Psoas muscle (tissue), 8 donors: ENCODE measurements at places on chromosomes 2 and 18.

- no peak for DNase-seq
- H3K4me3 ChIP-seq, result no peak overlapping the region
- no peaks in the 10 kb centered on the region for H3K27me3 ChIP-seq
- no peaks in the 10 kb centered on the region for H3K4me1 ChIP-seq
These were observed 266.8 kb downstream of the EN1 start for GRCh38 chr2:118580651-118581050.

GRCh38 chr2:38603402-38604290 lies 918 bp upstream of the HNRNPLL start:
- H3K4me1 ChIP-seq, result peaks cover 31% of the 10 kb centered on the region
- H3K36me3 ChIP-seq, result no peaks in the 10 kb centered on the region
- H3K27ac ChIP-seq, result peak overlapping the region; percentile 97
- peak overlapping the region; percentile 80 for H3K4me3 ChIP-seq
- no peaks in the 10 kb centered on the region for H3K27me3 ChIP-seq

DNA sequence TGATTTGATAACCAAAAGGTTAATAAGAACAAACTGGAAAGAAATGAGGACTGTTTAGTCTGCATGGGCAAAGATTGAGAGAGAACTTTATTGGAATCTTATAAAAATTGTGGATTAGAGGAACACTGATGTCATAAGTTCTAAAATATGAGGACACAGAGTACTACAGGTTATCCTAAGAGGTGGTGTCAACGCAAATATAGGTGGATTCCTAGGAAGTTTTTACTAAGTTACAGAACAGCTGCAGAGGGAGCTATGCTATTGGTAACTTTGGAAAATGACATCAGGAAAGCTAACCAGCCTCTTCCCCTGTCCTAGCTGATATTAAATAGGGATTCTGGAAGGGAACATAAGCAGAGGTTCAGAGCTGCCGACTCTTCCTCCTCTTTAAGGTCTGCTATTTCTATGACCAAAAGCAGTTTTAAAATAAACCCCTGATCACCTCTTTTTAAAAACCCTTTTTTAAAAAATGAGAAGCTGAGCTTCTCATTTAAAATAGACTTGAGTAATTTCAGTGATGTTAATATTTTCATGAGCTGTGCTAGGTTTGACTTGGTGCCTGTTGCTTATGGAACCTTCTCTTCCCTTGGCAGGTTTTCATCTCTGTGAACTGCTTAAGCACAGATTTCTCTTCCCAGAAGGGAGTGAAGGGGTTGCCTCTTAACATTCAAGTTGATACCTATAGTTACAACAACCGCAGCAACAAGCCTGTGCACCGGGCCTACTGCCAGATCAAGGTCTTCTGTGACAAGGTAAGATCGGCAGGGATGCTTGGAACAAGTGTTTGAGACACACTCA lies 34.2 kb downstream of the GRHL1 start:
- peaks cover 3% of the 10 kb centered on the region for H3K36me3 ChIP-seq
- H3K27me3 ChIP-seq, result no peaks in the 10 kb centered on the region
- no peak for DNase-seq
- peak overlapping the region; percentile 7 for H3K27ac ChIP-seq
- no peak overlapping the region for H3K4me3 ChIP-seq

- no peaks in the 10 kb centered on the region for H3K27me3 ChIP-seq
- DNase-seq, result peak; percentile 35
- H3K36me3 ChIP-seq, result no peaks in the 10 kb centered on the region
- H3K4me3 ChIP-seq, result no peak overlapping the region
- H3K4me1 ChIP-seq, result peaks cover 20% of the 10 kb centered on the region
- no peak overlapping the region for H3K27ac ChIP-seq
These were observed 23.7 kb downstream of the CRACDL start for GRCh38 chr2:98912221-98912851.

DNA sequence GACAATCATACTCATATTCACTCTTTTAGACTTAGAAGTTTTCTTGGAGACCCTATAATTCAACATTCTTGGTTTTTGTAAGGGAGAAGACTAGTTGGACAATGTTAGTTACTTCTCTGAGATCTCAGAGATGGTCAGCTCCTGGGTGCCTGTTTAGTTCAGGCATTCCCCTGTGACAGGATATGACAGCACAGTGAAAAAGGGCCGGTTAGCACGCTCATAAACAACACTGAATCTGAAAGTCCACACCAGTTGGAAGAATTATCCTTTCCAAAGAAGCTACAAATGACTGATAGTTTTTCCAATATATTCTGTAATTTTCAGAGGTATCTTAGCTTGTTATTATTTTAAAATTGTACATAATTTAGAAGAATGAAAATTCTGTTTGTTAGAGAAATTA lies 75.7 kb downstream of the ADAM23 start:
- no peak overlapping the region for H3K4me3 ChIP-seq
- H3K36me3 ChIP-seq, result no peaks in the 10 kb centered on the region
- DNase-seq, result no peak
- H3K4me1 ChIP-seq, result no peaks in the 10 kb centered on the region

- no peak for DNase-seq
- no peaks in the 10 kb centered on the region for H3K36me3 ChIP-seq
- no peak overlapping the region for H3K4me3 ChIP-seq
- H3K27me3 ChIP-seq, result no peaks in the 10 kb centered on the region
- H3K4me1 ChIP-seq, result no peaks in the 10 kb centered on the region
These were observed 83.9 kb upstream of the YWHAQ start for GRCh38 chr2:9714630-9715214.

DNA sequence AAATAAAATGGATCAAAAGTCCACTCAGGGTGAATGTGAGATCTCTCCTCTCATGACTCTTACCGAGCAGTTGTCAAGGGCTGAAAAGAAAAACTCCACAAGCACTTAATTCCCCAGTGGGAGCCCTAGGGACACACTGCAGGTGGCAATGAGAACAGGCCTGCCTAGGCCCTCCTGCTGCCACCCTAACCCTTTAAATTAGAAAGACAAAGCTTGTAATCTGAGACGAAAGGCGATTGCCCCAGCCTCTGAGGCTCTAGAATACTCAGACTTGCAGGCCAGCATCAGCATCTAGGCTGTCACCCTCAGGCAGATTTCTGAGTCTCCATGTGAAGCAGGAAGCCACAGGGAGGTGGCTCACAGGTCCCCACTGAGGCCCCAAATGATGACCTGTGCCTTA lies 457.0 kb upstream of the MYT1L start:
- no peak for DNase-seq
- H3K27ac ChIP-seq, result no peak overlapping the region
- H3K27me3 ChIP-seq, result no peaks in the 10 kb centered on the region
- no peak overlapping the region for H3K4me3 ChIP-seq
- H3K4me1 ChIP-seq, result no peaks in the 10 kb centered on the region

DNA sequence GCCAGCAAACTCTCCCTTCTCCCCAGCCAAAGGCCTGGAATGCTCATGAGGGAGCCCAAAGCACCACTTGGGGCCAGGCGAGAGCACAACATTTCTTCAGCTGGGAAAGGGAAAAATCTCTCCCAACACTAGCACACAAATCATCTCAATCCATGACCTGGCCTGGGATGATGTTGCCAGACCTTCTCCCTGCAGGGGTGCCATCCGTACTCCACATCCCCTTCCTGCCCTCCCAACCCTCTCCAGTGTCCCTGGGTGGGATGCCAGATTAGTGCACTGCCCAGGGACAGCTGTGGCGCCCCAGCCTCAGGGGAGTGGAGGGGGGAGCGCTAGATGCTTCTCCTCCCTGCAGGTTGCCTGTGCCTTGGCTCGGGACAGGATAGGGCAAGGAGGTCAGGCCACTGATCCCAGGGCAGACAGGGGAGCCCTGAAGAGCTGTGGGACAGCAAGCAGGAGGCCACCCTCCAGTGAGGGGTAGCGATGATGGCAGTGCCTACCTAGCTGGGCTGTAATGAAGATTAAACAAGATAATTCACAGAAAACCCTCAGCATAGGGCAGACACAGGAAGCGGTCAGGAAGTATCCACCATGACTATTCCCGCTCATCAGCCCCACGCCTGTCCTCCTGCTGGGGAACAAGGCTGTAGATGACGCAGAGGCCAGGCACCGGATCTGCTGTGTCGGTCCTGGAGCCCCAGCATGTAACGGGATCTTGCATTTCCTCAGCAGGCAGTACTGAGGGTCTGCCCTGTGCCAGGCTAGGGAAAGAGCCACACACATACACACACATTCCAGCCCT lies 31.1 kb downstream of the SERTAD2 start:
- no peak overlapping the region for H3K27ac ChIP-seq
- DNase-seq, result no peak
- H3K4me1 ChIP-seq, result peaks cover 11% of the 10 kb centered on the region
- H3K36me3 ChIP-seq, result no peaks in the 10 kb centered on the region
- no peaks in the 10 kb centered on the region for H3K27me3 ChIP-seq

- H3K4me1 ChIP-seq, result peaks cover 34% of the 10 kb centered on the region
- no peak overlapping the region for H3K4me3 ChIP-seq
- no peak for DNase-seq
- no peaks in the 10 kb centered on the region for H3K36me3 ChIP-seq
- H3K27ac ChIP-seq, result no peak overlapping the region
- H3K27me3 ChIP-seq, result no peaks in the 10 kb centered on the region
These were observed 44.5 kb downstream of the PSMD14 start for GRCh38 chr2:161352719-161353118.

GRCh38 chr2:85692039-85692645 lies 2.0 kb upstream of the GNLY start:
- no peak overlapping the region for H3K27ac ChIP-seq
- no peak overlapping the region for H3K4me3 ChIP-seq
- no peak for DNase-seq
- H3K27me3 ChIP-seq, result no peaks in the 10 kb centered on the region
- H3K4me1 ChIP-seq, result no peaks in the 10 kb centered on the region

- no peak for DNase-seq
- H3K27ac ChIP-seq, result no peak overlapping the region
- no peaks in the 10 kb centered on the region for H3K4me1 ChIP-seq
- no peak overlapping the region for H3K4me3 ChIP-seq
- no peaks in the 10 kb centered on the region for H3K36me3 ChIP-seq
These were observed 10.7 kb downstream of the FN1 start for GRCh38 chr2:215425021-215425782.

DNA sequence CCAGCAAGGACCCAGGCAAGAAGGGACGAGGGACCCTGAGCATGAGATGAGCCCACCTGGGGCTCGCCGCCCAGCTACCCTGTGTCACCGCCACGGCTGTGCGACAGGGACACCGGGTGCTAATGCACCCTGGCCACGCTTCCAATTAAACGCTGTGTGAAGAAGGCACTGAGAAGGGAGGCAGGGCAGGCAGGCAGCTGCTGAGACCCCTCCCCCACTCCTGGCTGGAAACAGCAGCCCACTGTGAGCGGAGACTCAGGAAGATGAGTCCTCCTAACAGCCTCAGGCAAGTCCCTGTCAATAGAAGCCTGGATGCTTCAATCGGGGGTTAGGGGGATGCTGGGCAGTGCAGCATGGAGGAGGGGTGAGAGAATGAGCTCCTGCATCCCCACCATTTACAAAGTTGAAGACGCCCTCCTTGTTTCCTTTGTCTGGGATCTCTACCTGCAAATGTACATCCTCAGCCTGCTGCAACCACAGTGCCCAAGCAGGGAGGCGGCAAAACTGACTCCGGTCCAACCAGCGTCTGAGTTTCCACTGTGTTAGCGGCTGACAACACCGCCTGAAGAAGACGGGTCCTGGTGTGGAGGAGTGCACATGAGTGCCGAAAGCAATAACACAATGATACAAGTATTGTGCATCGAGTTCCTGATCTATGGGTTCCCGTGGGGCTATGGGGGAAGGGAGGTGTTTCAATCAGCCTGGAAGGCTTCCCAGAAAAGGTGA lies 12.8 kb downstream of the TMEM163 start:
- H3K4me1 ChIP-seq, result no peaks in the 10 kb centered on the region
- no peak overlapping the region for H3K4me3 ChIP-seq
- no peak for DNase-seq
- H3K27ac ChIP-seq, result no peak overlapping the region
- no peaks in the 10 kb centered on the region for H3K36me3 ChIP-seq

GRCh38 chr2:158970241-158970751 lies 1.9 kb downstream of the TANC1 start:
- DNase-seq, result no peak
- H3K36me3 ChIP-seq, result no peaks in the 10 kb centered on the region
- H3K27ac ChIP-seq, result no peak overlapping the region
- peak overlapping the region; percentile 74 for H3K4me3 ChIP-seq
- no peaks in the 10 kb centered on the region for H3K4me1 ChIP-seq

DNA sequence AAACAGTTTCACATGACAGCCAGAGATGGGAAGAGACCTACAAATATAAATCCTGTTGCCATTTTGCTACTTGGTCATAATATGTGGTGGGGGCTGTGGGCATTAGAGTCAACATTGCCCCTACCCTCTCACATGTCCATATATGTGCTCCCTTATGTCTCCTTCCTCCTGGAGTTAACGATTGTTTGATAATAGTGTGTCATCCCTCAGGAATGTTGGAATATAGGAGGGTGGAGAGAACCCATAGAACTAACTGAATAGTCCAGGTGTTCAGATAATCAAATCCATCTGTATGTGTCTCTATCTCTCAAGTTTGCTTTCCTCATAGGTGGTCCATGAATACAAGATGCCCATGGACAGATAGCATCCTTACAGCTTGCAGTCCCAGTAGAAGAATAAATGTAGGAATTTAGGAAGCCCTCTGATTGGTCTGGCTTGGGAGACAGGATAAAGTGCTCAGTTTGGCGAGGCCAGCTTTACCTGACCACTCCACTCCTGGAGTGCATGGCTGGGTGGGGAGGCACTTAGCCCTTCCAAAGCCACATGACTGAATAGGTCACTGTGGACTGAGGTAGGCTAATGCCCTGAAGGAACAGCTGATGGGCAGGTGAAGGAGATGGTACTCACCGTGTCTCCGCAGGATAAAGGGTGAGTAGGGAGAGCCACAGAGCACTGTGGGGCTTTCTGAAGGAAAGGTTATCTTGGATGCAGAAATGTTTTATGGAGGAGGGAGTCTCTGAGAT lies 166.9 kb downstream of the CDCA7 start:
- H3K27me3 ChIP-seq, result no peaks in the 10 kb centered on the region
- no peak overlapping the region for H3K4me3 ChIP-seq
- no peak overlapping the region for H3K27ac ChIP-seq
- DNase-seq, result no peak

- DNase-seq, result no peak
- H3K4me3 ChIP-seq, result no peak overlapping the region
- H3K36me3 ChIP-seq, result no peaks in the 10 kb centered on the region
- no peak overlapping the region for H3K27ac ChIP-seq
- H3K27me3 ChIP-seq, result no peaks in the 10 kb centered on the region
These were observed 84.0 kb upstream of the BOD1L2 start for GRCh38 chr18:57062844-57063243.

DNA sequence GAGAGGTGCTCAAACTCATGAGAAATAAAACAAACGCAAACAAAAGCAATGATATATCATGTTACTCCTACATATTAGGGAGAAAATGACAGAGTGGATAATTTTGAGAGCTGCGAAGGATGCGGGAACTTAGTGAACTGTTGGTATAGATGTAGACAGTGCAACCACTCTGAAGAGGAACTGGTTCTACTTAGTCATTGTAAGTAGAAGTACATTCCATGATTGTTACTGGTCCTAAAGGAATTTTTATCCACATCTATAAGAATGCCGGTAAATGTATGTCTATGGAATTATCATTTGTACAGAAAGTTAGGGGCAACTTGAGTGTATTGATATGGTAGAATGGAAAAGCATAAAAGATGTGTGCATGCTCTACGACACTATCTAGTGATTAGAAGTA lies 1238.4 kb downstream of the LRP1B start:
- DNase-seq, result no peak
- H3K27me3 ChIP-seq, result no peaks in the 10 kb centered on the region
- no peak overlapping the region for H3K4me3 ChIP-seq
- no peak overlapping the region for H3K27ac ChIP-seq
- H3K4me1 ChIP-seq, result no peaks in the 10 kb centered on the region
